Stimulated activated CD8-positive, alpha-beta memory T cell treated with anti-CD3 and anti-CD28 coated beads, Interleukin-7, amount 100 ng/mL, for 1 hour (primary cell): ENCODE measurements at places on chromosomes 4 and X.

DNA sequence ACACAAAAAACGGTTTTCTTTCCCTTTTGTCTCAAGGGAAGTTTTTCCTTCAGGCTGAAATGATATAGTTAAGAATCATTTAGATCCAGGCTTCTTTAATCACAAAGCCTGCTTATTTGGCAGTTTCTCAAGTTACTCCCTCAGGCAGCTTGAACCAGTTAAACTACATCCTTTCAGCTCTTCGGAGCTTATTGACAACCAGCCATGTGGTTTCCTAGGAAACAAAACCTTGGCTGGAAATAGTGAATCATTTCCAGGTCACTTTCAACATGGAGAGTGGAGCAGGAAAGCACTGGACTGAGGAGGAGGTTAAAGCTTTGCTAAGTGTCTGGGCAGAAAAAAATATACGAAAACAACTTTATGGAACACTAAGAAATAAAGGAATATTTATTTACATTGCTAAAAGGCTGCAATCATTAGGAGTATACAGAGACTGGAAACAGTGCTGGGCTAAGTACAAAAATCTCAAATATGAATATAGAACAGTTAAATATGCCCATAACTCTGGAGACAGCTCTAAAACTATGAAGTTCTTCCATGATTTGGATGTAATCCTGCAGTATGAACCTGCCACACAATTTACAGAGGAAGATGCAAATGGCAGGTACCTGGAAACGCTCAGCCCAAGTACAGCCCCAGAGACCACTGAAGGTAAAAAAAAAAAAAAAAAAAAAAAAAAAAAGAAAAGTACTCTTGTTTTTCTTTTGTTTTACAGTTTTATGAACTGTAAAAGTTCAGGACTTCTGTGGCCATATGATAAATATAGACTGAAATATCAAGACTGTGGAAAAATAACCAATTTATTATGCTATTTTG is 23.2 kb upstream of the AASDH start:
- DNase-seq = no peak

GRCh38 chr4:6020613-6021012 is 2.4 kb upstream of the C4orf50 start:
- no peak for DNase-seq

GRCh38 chr4:143407888-143408287 is 71.2 kb downstream of the GAB1 start:
- no peak for DNase-seq

GRCh38 chrX:56600141-56600540 is 36.7 kb downstream of the UBQLN2 start:
- DNase-seq = no peak

DNA sequence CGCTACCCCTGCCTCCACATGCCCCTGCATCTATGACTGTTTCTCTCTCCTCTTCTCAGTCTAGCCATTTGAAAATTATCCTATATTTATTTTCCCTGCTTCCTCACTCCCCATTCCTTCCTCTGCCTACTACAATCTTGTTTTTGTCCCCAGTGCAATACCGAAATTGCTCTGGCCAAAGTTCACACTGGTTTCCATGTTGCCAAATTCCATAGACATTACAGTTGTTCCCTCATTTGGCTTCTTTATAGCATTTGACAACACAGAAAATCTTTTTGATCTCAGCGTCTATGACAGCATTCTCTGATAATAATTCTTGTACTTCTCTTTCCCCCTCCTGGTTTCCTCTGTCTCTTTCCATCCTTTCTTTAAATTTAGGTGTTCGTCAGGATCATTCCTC is 99.4 kb downstream of the GPR82 start:
- no peak for DNase-seq

GRCh38 chr4:85153221-85153620 is 186.7 kb upstream of the WDFY3 start:
- no peak for DNase-seq

DNA sequence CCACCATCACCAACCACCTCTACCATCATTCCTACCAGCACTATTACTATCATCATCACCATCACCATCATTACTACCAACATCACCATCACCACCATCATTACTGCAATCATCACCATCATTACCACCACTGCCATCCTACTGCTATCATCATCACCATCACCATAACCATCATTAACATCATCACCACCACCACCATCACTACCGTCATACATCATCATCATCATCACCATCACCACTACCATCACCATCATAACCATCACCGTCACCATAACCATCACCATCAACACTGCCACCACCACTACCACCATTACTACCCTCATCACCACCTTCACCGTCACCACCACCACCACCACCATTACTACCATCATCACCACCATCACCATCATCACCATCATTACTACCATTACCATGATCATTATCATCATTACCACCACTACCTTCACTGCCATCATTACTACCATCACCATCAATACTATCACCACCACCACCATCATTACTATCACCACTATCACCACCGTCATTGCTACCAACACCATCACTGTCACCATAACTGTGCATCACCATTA is 71.8 kb downstream of the PSAPL1 start:
- DNase-seq = no peak

GRCh38 chr4:145814246-145814645 is 124.4 kb downstream of the ZNF827 start:
- no peak for DNase-seq

DNA sequence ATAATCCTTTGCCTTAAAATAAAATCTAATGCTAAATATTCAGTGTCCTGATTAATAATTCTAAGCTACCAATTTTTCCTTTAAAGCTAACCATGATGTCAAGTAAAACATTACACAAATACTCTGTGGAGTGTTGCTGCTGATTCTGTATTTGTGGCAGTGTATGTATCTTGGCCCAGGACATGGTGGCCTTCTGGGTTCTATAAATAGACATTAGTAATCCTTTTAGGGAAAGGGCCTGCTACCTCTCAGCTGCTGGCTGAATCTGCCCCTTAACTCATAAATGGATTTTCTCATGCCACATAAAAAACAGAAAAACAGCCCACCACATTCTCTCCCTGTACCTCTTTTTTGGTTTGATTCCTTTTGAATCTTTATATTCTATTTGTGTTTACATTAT is 1.2 kb upstream of the XK start:
- no peak for DNase-seq

- no peak for DNase-seq
Observed at GRCh38 chr4:112515198-112516065, 548 bp downstream of the NEUROG2 start.

DNA sequence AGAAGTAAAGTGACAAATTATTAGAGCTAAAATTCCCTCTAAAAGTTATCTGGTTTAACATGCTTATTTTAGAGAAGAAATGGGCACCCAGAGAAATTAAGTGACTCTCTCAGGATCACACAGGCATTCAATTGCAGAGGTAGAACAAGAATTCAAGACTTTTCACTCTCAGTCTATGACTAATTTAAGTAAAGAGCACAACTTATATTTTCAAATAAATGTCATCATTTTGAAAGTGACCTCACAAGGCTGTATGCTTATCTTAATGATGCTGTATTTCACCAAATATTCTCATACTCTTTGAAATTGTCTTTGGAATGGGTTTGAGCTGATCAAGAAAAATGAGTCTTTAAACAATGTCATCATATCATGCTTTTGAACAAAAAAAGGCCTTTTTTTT is 15.3 kb downstream of the GPR174 start:
- DNase-seq = no peak

- DNase-seq = no peak
Observed at GRCh38 chr4:109708990-109709389, 5.7 kb upstream of the CASP6 start.

DNA sequence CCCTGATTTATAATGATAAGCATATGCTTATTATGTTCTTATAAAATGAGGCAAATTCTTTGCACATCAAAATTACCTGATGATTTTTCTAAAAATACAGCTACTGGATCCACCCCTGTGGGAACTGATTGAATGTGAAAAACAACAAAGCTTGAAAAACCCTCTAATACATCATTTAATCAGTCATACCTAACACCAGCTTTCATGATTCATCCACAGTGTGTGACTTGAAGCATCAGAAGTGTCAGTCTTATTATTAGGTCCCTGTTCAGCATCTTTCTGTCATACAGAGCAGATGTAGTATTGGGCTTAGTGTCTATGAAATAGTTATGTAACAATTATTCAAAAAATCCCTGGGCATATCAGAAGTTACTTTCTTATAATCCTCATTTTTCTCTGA is 671.3 kb upstream of the GALNT7 start:
- no peak for DNase-seq

DNA sequence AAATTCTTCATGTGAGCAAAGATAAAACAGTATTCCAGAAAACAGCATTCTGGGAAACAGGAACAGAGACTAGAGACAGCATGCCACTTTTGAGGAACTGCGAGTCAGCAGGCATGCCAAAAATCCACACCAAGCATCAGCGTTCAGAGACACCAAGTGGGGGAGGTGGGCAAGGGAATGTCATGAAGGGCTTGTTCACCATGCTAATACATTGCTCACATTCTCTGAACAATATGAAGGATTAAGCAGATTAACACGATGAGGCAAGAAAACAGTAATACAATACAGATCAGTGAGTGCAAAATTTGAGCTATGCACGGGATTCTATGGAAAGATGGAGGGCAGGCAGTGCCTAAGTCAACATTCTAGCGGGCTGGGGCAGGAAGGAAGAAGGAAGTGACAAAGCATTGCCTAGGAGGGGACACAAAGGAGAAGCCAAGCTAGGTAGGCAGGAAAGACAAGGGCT is 278.3 kb downstream of the FBXW7 start:
- DNase-seq = no peak

DNA sequence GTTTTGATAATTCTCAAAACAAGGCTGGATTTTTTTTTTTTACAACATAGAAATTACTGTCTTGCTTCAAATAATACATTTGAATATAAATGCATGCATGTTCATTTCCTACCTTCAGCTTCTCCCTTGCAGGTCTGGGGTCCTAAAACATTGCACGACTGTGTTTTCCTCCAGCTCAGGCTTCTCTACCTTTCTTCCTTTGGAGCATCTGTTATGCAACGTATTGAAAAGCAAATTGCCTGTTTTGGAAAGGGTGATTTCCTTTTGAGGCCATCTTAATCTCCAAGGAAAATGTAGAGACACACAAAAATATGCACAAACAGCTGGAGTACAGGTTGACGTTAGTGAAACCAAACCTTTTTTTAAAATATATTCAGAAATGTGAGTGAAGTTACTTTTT is 115.6 kb upstream of the TLL1 start:
- no peak for DNase-seq

DNA sequence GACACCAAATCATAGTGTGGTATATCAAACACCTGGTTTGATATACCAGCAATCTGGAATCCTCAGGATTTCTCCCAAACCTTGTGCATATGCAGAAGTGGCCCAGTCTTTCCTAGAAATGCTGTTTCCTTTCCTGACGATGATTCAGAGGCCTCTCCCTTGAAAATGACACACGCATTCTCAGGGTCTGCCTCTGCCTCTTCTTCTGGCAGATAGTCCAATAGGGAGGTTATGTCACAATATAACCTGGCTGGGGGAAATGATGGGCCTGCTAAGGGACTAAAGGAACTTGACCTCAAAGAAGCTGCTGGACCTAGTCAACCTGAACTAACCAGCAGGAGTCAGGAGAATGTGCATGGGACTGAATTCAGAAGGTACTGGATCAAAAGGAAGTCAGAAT is 435.2 kb downstream of the IDS start:
- no peak for DNase-seq

GRCh38 chr4:48976041-48976440 is 10.0 kb upstream of the CWH43 start:
- no peak for DNase-seq

DNA sequence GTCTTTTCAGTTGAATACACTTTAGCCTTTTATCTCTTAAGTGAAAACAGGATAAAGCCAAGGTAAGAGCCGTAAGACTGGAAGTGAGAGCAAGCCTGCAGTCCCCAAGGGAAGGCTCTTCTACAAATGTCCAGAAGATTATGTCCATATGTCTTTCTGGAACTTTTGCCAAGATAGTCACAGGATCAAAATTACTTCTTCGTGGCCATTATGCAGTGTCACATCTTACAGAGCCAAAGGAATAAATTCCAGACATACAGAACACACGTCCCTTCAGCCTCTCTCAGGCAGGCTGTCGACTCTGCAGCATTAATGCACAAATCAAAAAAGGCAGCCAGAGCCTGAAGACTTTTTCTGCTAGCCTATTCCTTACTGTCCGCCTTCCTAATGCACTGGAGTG is 10.9 kb upstream of the GATB start:
- DNase-seq = no peak

GRCh38 chr4:85257817-85258370 is 217.1 kb upstream of the ARHGAP24 start:
- DNase-seq = no peak

- no peak for DNase-seq
Observed at GRCh38 chrX:134010690-134011089, 25.3 kb upstream of the GPC3 start.

DNA sequence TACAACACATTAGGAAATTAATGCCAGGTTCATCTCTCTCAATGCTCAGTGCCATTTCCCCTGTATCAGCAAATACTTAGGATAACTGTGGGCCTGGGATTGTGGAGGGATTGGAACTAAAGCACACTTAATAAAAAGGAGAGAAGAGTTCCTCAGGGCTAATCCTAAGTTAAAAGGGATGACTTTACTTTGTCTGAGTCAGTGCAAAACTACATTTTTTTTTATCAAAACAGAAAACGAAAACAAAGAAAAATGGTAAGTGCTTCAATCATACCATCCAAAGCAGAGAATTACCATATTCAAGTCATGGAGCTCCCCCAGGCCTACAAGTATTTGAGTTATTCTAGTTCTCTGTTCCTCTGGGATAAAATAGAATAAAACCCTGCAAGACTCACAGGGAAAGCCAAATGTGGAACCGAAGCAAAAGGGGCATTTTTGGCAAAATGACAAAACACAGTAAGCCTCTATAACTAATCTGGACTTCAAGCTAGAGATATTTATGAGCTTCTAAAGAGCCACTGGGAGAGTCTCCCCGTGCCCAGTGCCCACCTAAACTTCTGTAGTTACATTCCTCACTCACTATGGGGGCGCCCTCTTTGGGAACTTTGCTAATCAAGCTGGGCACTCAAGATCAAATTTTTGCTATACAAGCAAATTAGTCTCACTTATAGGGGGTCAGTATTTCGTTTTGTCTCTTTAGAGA is 53.4 kb downstream of the PALLD start:
- DNase-seq = no peak

DNA sequence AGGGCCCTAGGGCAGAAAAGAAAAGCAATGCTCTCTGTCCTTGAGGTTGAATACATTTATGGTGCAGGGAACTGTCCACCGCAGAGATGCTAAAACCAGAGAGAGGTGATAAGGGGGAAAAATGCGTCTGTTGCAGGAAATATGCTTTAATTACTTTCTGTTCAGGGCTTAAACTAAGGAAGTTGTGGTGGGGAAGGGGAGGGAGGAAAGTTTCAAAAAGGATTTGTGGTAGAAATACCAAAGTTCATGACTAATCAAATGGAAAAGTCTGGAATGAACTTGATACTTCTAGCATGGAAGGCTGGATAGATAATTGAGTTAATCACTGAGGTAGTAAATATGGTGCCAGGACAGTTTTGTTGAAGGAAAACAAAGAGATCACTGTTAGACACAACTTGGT is 99.0 kb downstream of the ASB9 start:
- DNase-seq = no peak
